Left renal cortex interstitium (tissue), 4 donors: ENCODE measurements at places on chromosomes 13 and 19. TPM values are rescaled to one million over a fixed set of nuclear protein-coding genes. Genes with fewer than 3 reads are reported as not detected.

GRCh38 chr13:27423333-27423732 is 1.1 kb upstream of the GTF3A start:
- no peak for DNase-seq

- DNase-seq: peak; percentile 13
Measured at GRCh38 chr13:113995051-113995601, 21.2 kb upstream of the C13orf46 start.

DNA sequence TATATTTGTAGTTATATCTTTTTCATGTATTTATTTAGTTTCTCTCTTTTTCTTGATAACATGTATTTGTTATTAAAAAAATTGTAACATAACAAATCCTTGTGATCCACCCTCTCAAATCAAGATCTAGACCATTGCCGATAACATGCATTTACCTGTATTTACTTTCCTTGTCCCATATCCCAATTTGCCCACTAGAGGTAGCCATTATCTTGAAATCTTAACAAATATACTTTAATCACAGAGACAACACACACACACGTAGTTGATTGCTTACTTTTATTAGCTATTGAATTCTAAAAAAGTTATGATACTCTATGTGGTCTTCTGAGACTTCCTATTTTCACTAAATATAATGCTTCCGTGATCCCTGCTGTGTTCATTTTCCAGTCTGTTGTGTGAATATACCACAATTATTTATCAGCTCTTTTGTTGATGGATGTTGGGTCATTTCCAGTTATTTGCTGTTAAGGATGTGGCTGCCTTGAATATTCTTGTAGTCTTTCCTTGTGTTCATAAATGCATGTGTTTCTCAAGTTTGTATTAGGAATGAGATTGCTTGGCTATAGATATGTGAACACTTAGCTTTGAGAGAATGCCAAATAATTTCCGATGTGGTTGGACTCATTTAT is 31.3 kb upstream of the ZMYM2 start:
- DNase-seq: peak; percentile 5

- DNase-seq: no peak
Measured at GRCh38 chr13:45859705-45860104, 8.2 kb upstream of the SIAH3 start.

DNA sequence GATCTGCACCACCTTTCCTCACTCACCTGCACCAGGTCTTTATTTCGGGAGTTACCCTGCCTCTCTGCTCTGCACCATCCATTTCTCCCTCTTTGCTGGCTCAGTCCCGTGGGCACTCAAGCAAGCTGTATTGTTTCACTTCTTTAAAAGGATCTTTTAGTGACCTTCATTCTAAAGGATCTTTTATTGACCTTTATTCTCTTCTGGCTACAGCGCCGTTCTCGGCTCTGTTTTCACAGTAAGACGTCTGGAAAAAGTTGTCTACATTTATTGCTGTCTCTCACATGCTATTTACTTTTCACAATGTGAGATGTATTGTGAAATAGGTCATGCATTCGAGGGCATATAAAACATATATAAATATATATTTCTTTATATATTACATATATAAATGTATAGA is 35.6 kb upstream of the ARGLU1 start:
- no peak for DNase-seq

Gene ZNF709
- 9.9 TPM for polyA plus RNA-seq
